NCI-H774 (cell line): ENCODE measurements at places on chromosomes 1 and 21.
A peak's percentile ranks its signal among the peaks of the same experiment; 100 is the strongest.

DNA sequence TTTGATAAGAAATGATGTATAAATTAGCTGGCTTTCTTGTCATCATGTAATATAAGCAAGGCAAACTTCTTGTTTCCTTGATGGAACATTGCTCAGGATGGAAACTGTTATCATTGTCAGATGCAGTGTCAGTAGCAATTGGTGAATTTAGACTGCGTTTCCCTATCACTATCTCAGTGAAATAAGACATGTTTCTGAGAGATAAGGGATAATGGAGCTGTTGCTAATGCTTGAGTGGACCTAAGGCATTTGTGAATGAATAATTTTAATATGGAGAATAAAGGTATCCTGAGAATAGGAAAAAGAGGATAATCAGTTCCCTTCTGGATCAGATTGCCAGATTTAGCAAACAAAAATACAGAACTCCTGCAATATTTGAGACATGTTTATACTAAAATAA, 160.9 kb downstream of the HLX start:
- no peak for DNase-seq

DNA sequence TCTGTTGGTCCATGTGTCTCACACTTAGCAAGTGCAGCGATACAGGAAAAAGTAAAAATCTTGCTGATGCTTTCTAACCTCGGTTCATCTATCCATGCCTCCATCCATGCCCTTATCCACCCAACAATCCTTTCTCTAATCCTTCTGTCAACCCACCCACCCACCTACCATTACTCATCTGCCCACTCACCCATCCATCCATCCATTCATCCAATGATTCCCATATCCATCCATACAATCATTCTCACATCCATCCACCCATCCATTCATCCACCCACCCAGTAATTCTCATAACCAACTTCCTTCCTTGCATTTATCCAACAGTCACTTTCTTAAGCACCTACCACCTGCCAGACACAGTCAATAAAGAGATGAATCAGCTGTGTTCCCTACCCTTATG, 6.1 kb upstream of the IGSF21 start:
- no peak for DNase-seq

- DNase-seq: no peak
Observed at GRCh38 chr1:39567302-39567701, 9.3 kb downstream of the PABPC4 start.

DNA sequence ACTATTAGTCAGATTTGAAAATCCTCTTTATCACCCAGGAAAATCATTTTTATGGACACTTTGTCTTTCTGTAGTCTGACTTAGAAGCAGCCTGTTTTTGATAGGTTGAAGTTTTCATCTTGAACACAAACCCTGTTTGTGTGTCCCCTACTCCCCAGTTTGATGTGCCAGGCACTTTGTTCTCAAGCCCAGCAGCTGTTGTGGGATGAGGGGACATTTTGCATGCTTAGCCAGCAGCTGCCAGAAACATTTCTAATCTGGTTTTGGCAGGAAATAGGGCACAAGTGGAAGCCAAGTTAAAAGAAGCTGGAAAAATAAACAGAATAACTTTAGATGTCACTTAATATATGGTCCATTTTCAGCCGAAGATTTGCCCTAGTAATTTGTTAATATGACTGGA, 29.9 kb downstream of the ACTN2 start:
- DNase-seq: no peak

DNA sequence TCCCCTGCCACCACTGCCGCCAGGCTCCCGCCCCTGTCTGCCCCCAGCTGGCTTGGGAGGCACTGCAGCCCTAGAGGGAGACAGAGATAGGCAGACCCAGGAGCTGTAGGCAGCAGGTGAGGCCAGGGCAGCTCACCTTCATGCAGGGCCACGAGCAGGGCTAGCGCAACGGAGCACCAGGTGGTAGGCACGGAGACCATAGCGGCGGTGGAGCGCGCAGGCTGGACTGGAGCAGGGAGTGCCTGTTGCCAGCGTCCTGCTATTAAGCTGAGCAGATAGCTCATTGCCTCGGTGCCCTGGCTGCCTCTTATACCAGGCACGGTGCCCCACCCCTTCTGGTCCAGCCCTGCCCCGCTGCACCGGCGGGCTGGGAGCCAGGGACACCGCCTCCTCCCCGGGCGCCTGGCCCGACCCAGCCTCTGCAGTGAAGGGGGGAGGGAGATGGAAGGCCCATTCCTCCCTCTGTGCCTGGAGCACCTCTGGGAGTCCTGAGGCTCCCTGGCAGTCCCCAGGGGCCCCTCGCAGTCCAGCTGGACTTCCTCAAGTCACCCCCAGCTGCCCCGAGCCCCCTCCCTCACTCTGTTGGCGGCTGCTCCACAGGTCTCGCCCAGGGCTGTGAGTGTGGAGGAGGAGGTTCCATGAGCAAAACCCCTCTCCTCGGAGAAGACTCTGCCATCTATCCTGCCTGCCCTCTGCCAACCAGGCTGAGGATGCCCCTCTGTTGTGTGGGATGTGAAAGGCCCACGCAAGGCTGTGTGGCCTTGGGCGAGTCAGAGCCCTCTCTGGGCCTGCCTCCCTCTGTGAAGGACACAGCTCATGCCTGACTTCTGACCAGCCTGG, at the start of gene EDN2:
TSS of gene EDN2 (minus strand) at position 282 of the 840 bp plus-strand sequence. CDS start at position 200, 82 bp downstream.
- peak; percentile 85 for DNase-seq
